ENCODE measurements at places on chromosomes 11 and 22. TPM values are rescaled to one million over a fixed set of nuclear protein-coding genes. Genes with fewer than 3 reads are reported as not detected.

- DNase-seq, result peak; percentile 26
Measured at GRCh38 chr11:3205261-3206155, 13.1 kb downstream of the MRGPRG start.

DNA sequence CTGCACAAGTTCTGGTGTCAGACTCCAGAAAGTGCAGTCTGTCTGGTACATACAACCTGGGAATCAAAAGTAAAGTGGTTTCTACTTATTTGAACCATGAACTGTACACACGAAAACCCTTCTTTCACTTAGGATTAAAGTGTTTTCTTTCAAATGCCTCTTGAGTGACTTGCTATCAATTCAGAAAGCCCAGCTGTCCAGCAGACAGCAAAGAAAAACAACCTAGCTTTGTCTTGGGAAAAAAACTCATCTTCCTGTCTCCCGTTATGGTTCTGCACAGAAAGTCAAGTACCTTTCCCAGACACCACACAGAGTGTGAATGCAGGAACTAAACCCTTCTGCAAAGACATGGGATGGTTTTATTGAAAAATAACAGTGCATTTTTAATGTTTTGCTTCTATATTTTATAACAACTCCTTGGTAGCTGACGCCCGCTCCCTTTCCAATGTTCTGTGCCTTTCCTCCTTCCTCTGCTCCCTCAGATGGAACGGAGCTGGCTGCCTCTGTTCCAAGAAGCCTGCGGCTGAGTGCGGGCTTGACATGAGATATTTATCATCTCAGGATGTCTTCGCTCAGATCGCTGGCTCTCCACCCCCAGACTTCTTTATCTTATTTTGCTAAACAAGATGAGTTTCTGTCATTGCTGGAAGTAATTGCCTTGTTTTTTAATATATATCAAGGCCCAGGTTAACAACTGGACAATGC lies 322.3 kb upstream of the B3GAT1 start:
- DNase-seq, result no peak

- DNase-seq, result no peak
Measured at GRCh38 chr11:78221396-78222315, 32.9 kb downstream of the USP35 start.

DNA sequence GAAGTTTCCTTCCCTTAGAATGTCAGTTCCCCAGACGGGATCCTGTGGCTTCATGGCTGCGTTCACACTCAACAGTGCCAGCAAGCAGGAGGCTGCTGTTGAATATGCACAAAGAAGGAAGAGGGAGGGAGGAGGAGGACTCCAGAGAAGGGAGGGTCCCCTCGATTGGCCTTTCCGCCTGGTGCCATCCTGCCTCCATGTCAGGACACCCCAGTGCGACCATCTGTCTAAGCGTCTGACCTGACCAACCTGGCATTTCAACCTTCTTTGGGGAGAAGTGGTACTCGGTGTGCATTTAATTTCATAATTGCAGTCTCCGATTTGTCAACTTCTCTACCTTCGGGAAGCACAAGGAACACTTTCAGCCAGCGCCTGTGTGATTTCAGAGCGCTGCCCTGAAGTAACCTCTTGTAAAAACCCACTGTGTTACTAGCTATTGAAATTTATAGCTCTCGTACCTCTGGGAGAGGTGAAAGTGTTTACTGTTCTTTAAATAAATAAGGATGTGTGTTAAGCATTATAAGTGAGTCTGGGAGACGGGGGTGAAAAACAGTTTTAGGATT lies 1491.9 kb downstream of the TBC1D22A start:
- no peak for DNase-seq

DNA sequence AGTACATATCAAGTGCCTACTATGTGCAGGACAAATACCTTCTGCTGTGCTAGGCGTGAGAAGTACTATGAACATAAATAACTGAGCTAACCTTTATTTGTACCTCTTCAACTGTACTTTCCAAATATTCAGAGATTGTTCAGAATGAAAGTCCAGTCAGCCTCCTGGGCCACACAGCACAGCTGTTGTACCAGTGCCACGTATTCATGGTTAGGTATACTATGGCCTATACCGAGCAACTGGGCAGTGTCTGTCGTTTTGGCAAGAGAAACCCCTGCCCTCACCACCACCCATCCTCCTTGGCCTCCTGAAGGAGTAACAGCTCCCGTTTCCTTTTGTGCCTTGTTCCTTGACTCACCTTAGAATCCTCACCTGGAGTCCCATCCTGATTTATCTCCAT lies 53.0 kb downstream of the RASSF10 start:
- no peak for DNase-seq

DNA sequence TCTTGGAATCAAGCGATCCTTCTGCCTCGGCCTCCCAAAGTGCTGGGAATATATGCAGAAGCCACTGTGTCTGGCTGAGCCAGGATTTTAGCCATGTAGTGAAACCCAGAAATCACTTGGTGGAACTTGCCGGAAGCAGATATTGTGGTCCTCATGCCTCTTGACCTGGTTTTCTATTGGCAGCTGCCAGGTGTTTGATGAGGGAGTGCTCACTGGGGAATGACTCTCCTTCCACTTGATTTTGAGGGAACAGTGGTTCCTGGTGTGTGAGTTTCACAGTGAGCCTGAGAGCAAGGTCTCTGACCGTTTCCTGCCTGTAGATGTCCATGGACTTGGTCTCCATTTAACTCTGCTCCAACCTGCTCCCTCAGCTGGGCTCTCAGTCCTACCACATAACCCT lies 34.7 kb upstream of the ELF5 start:
- no peak for DNase-seq

GRCh38 chr11:11155962-11156815 lies 196.9 kb downstream of the CSNK2A3 start:
- no peak for DNase-seq

The ACTN3 gene
- not detected for total RNA-seq

All from Right ventricle myocardium superior (tissue), 1 donor.